ENCODE measurements at places on chromosomes 1 and 21.

GRCh38 chr1:204180133-204180532 lies 14.0 kb upstream of the REN start:
- no peak for DNase-seq

- DNase-seq: peak; percentile 32
Measured at GRCh38 chr21:33433425-33434114, 30.4 kb downstream of the IFNGR2 start.

DNA sequence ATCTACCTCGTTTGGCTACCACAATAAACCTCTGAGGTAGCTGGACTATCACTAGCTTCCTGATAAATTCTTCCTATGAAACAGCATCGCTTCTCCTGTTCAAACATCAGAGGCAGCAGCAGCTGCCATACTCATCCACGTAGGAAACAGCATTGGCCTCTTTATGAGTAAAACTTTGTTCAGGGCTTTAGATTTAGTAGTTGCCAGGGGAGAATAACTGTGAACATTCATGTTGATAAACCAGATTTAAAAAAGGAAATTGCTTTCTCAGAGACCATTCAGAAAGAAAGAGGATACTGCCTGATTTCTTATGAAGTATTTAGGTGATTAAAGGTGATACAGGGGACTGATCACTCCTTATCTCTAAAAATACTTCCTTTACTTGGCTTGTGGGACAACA lies 7.2 kb downstream of the CEP170 start:
- DNase-seq: no peak

DNA sequence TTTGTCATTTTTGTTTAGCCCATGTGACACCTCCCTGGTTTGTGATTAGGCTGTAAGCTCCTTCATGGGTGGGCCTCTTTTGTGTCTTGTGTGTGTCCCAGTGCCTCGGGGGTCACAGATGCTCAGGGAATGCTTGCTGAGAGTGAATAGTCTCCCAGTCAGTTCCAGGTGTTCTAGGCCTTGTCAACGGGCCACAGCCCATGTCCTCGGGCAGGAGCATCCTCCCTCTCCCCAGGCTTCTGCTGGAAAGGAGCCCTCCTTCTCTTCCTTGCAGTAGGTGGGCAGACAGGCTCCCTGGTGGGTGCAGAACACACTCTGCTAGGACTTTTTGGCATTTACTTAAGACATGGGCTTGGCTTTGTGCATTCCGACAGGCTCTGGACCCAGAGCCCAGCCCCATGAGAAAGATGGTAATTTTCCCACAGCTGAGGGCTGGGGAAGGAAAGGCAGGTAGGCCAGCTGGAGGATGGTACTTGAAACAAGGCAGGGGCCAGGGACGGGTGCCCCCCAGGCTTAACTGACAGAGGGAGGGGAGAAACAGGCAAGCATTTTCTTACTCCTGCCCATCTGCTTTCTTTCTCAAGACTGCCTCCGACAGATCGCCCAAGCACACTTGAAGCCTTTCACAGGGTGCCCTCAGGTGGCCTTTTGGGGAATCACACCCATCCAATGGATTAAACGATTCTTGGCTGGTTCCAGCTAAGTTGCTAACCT lies 7.1 kb upstream of the CPLANE2 start:
- peak; percentile 87 for DNase-seq

GRCh38 chr1:163085041-163085903 lies 16.1 kb downstream of the RGS4 start:
- DNase-seq: no peak

DNA sequence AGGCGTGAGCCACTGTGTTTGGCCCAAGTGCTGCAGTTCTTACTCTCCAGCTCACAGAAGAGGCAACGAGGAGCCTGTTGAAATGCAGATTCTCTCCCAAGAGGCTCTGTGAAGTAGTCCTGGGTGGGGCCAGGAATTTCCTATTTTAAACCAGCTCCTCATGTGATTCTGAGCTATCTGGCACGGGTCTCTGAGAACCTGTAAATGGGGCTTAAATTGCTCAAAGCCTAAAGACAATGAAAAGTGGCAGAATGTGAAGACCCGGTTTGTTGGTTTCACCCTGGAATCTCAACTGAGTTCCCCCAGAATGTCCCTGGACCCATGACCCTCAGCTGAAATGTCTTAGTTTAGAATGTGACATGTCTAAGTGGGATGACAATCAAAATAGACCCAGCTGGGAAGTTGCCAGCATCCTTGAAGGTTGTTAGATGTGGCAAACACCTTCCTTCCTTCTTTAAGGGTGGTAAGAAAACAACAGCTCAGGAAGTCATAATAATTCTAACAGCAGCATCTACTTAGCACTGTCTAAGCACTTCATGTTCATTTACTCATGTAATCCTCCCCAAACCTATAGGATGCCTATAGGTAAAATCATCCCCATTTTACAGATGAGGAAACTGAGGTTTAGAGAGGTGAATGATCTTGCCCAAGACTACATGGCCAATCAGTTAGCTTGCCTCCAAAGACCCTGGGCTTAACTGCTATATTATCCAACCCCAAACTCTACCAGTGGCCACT lies 20.9 kb upstream of the ATP5PO start:
- DNase-seq: no peak

DNA sequence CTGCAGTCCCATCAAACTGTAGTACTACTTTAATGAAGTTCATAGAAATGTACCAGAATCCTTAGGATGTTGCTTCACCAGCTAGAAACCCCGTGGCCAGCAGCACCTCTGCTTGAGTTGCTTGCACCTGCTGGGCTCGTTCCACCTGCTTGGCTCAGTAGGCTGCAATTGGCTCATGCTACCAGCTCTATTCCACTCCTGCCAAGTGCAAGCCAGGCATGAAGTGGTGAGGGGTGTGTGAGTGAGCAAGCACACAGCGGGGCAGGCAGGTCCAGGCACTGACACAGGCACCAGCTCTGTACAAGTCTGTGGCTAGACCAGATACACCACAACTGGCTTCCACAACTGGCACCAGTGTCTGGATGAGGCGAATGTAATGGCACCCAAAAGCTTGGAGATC lies 209.9 kb downstream of the AMY1C start:
- DNase-seq: no peak

- no peak for DNase-seq
Measured at GRCh38 chr1:152801333-152801732, 4.8 kb downstream of the LCE1D start.

DNA sequence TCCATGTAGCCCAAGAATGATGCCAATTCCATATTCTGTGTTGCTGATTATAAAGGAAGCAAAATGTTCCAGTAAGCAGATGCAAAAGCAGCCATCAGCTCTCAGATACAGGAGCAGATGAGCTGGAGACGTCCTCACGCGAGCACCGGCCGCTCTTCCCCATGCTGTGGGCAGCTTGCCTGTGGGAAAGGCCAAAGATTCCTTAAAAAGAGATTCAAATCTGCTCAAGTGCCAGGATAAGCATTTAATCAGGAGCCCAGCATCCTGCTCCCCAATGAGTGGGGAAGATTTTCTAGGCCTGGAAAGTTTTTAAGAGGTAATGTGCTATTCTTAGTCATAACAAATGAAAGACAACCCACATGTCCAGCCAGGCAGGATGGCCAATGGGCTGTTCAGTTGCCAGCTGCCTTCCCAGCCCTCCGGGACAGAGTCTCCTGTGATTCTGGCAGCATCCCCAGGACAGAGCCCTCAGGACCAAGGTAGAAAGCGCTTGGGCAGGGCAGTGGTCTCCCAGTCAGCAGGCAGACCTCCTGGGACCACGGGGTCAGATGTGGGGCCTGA lies 108.2 kb upstream of the TMPRSS2 start:
- DNase-seq: no peak

DNA sequence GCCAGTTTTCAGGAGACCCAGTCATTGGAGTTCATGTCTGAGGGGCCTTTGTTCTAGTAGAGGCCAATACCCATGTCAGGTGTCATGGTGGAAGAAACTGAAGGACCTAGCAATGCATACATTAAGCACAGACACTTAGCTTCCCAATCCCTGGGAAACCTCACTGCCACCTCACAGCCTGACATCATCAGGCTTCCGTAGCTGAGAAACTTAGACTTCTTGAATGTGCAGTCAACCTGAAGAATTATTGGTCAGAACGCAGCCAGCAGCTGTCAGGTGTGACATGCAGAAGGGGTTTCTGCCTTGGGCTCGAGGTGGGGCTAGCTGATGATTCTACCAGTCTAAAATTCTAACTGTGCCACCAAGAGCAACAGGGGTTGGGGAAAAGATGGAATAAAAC lies 1.9 kb upstream of the ITPKB start:
- DNase-seq: no peak

DNA sequence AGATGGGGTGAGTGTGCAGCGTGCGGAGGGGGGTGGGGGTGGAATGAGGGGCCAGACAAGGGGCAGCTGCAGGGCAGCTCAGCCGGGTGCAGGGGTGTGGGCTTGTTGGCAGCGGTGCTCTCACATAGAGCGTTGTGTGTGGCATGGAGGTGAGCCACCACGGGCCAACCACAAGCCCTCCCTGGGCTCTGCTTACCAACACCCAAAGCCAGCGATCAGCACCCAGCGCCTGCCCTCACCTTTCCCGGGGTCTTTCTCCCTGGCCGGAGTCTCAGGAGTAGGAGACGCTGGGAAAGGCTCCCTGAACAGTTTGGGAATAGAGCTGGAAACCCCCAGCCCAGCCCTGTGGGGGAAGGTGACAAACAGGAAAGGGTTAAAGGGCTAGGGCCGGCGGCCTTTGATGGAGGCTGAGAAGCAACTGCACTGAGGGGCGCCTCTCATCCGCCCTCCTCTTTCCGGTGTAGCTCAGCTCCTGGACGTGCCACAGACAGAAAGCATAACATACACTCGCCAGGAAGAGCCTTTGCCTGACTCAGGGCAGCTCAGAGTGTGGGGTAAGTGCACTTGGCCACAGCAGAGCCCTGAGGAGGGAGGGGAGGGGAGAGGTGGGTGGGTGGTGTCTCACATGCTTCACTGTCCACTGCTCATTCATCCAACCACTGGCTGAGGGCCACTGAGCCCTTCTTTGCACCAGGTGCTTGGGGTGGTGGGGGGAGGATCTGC lies 577 bp downstream of the IKBKE start:
- no peak for DNase-seq

- no peak for DNase-seq
Measured at GRCh38 chr21:35164971-35165483, 115.9 kb upstream of the RUNX1 start.

DNA sequence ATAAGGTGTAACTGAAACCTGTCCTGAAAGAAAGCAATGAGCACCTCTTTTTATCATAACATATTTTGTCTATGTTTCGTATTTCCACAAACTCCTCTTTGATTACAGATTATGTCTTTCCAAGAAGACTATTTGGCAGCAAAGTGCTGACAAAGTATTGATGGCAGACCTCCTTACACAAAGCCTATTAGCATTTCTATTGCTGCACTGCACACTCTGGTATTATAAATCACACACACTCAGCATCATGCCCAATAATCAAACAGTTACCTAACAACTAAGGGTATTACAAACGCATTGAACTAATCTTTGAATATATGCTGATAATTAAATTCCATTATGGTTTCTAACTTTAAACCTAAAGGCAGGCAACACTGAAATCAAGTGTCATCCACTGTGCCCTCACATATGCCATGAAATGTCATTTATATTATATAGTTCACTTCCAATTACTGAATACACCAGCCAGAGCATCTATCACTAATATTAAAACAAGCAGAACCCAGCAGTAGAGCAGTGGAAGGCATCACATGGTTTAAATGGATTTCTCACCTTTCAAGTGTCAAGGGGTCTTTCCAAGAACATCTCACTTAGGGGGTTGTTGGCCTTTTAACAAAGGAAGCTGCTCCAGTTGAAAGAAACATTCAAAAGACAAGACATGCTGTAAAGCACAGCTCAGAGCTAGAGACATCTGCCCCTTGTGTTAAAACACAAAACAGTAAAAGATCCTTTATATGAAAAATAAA lies 239.1 kb downstream of the RERE start:
- DNase-seq: no peak

DNA sequence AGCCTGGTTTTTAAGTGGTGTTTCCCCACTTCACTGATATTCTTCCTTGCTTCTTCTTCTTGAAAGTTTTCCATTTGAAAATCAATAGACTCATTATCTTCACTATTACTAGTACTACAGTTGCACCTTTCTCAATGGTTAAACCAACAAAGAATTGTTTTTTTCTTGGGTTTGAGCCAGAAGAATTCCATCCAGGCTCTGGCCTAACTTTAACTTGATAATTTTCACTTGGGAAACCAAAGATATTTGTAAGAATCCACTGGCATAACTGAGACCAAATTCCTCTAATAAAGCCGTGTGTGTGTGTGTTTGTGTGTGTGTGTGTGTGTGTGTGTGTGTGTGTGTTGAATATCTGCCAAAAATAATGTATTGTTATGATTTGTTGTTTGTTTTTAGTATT lies 103.2 kb downstream of the SGIP1 start:
- no peak for DNase-seq

GRCh38 chr1:79497193-79497773 lies 490.8 kb upstream of the ADGRL4 start:
- DNase-seq: no peak

DNA sequence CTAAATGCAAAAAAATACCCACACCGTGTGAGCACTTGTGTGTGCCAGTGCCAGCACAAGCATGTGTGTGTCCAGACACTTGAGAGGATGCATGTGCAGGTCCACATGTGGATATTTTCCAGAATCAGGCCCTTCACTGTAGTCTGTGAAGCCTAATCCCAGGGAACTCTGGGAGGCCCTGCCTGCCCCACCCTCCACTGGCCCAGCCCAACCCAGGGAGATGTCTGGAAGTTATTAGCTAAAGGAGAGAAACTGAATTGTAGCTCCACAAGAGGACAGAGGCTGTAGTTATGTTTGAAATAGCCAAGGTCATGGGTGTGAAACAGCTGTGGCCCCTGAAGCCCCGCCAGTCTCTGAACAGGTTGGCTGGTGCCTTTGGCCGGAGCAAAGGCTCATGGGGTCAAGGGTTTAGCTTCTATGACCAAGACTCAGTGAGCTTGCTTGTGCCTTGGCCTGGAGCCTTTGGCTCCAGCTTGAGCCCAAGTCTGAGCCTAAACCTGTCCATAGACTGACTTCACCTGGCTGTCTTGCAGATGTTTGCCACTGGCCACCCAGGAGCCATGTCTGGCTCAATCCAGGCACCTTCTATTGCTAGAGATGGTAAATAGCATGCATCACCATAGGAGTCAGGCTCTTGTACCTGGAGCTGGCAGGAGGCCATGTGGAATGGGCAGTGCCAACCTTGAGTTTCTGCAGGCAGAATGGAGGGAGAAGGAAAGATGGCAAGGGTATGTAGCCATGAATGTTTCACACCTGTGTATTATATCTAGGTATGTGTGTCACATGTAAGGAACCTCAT lies 69.9 kb downstream of the TMEM53 start:
- no peak for DNase-seq

DNA sequence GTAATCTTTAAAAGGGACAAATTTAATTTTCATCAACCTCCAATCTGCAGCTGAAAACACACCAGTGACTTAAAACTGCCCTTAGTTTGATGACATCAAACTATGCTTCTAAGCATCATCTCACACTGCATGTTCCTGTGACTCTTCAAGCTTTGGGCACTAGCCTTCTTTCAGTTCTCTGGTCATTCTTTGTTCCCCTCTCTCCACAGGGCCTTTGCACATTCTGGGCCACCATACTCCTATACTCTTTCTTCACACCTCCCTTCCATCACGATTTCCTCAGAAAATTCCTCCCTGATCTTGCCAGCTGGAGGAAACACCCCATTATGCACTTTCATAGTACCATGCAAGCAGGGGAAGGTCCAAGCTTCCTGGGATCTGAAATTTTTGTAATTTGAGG lies 77.6 kb upstream of the ZNF326 start:
- no peak for DNase-seq
